Nucleus accumbens (tissue), 56 donors: ENCODE measurements at places on chromosomes 5 and 9.

DNA sequence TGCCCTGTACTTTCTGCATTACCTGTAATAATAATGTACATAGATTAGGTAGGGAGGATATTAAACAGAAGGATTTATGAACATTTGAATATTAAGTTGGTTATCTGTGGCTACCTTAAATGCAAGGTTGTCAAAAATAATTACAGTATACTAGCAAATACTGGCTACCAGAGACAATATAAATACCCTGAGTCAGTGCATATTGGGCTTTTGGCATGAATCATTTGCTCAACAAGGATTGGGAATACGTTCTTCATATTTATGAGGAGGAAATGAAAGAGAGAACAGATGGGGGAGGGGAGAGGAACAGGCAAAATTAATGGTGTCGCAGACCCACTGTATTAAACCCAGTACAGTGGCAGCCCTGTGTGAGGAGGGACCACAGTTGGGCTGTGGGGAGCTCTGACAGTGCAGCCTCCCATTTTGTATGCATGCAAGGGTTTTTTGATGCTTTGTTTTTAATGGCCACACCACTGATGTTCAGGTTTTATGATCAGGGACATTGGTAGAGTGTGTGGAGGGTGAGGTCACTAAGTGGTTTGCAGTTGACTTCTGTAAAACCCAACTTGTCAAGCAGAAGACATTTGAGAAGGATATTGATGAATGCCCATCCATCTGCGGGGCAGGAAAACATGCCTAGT is 56.9 kb downstream of the MVB12B start:
- DNase-seq = no peak

GRCh38 chr9:88936668-88937067 is 54.6 kb upstream of the S1PR3 start:
- no peak for DNase-seq

- peak; percentile 65 for DNase-seq
Measured at GRCh38 chr9:36572515-36573418, at the start of gene MELK. TSS of gene MELK (plus strand) at chr9:36572895. CDS start at chr9:36581682, 8,787 bp downstream.

- DNase-seq = no peak
Measured at GRCh38 chr9:131100445-131100844, 4.1 kb downstream of the AIF1L start.

- DNase-seq = no peak
Measured at GRCh38 chr9:89878003-89878411, 273.2 kb downstream of the GADD45G start.

DNA sequence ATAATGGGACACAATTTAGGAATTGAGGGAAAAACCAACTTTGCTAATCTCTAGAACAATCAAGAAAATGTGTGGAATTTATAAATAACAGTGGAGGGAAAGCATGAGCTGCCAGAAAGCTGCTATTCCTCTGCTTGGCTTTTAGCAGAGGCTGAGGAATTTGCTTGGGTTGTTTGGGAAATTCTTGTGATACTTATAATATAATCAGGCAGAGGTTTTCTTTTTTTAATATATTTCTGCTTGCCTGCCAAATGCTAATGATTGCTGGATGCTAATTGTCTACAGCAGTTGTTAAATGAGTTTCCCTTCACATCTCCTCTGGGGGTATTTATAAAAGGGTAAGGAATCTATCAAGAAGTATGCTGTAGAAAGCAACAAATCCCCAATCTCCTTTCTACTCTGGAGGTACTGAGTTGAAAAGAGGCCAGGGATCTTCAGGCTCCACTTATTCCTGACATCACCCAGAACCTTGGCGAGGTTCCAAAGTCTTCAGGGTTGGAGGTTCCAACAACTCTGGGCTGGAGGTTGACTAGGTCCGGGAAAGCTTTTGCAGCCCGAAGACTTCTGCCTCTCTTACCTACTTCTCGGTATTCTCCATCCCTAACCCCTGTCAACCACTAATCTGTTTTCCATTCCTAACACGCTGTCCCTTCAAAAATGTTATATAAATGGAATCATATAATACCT is 60.4 kb upstream of the TMED7 start:
- DNase-seq = no peak

DNA sequence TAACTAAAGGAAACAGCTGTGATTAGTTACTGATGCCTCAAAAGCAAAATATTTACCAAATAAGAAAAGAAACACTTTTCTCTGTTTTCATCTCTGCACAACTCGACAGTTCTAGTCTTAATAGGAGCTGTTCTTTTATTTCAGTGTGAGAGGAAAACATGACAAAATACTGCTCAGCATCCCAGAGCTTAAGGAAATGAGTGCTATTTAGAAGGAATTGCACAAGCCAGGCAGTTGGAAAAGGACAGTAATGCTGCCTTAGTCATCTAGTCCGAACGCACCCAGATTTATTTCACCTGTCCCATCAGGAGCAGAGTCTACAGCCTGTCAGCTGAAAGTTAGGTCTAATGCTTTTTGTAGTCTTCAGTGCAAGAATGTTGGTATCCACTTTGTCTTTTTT is 12.3 kb downstream of the ZCCHC9 start:
- DNase-seq = no peak
